ENCODE measurements at places on chromosomes 5 and 9.

GRCh38 chr9:16598316-16598715 lies 272.2 kb downstream of the BNC2 start:
- no peaks in the 10 kb centered on the region for H3K27me3 ChIP-seq
- no peak for DNase-seq
- no peak overlapping the region for H3K27ac ChIP-seq
- H3K4me3 ChIP-seq, result no peak overlapping the region

GRCh38 chr5:669111-669841 lies 23.9 kb downstream of the TPPP start:
- H3K27me3 ChIP-seq, result no peaks in the 10 kb centered on the region
- no peak for DNase-seq
- no peak overlapping the region for H3K27ac ChIP-seq
- H3K36me3 ChIP-seq, result no peaks in the 10 kb centered on the region
- H3K4me1 ChIP-seq, result peaks cover 29% of the 10 kb centered on the region
- H3K4me3 ChIP-seq, result no peak overlapping the region

- no peaks in the 10 kb centered on the region for H3K4me1 ChIP-seq
- H3K27ac ChIP-seq, result no peak overlapping the region
- H3K36me3 ChIP-seq, result peaks cover 8% of the 10 kb centered on the region
- no peak for DNase-seq
- H3K27me3 ChIP-seq, result no peaks in the 10 kb centered on the region
Observed at GRCh38 chr5:169796731-169797130, 159.7 kb downstream of the DOCK2 start.

- no peaks in the 10 kb centered on the region for H3K4me1 ChIP-seq
- no peak overlapping the region for H3K27ac ChIP-seq
- no peaks in the 10 kb centered on the region for H3K36me3 ChIP-seq
- no peak overlapping the region for H3K4me3 ChIP-seq
- no peak for DNase-seq
Observed at GRCh38 chr5:83513491-83513890, 41.9 kb downstream of the VCAN start.

GRCh38 chr9:118693645-118694044 lies 675.6 kb downstream of the BRINP1 start:
- no peak overlapping the region for H3K27ac ChIP-seq
- no peak overlapping the region for H3K4me3 ChIP-seq
- H3K4me1 ChIP-seq, result no peaks in the 10 kb centered on the region

- H3K36me3 ChIP-seq, result no peaks in the 10 kb centered on the region
- no peaks in the 10 kb centered on the region for H3K4me1 ChIP-seq
- no peak overlapping the region for H3K27ac ChIP-seq
- DNase-seq, result no peak
Observed at GRCh38 chr5:16497546-16497945, 31.9 kb upstream of the ZNF622 start.

DNA sequence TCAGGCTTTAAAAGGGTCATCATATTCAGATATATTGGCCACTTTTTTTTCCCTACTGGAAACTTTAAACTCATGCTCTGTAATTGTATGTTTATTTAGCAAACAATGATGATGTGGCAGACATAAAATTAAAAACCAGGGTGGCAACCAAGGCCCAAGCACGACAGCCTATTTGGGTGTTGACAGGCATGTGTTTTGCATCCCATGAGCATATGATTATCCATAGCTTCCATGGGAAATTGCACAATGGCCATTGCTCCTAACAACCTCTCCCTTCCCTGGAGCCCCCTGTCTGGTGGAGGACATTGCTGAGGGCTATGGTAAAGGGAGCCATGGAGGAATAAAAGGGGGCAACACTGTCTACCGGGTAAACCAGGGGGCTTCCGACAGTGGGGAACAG lies 134.7 kb downstream of the GAS1 start:
- no peak overlapping the region for H3K27ac ChIP-seq
- H3K27me3 ChIP-seq, result no peaks in the 10 kb centered on the region
- H3K4me3 ChIP-seq, result no peak overlapping the region
- no peak for DNase-seq
- H3K36me3 ChIP-seq, result no peaks in the 10 kb centered on the region

DNA sequence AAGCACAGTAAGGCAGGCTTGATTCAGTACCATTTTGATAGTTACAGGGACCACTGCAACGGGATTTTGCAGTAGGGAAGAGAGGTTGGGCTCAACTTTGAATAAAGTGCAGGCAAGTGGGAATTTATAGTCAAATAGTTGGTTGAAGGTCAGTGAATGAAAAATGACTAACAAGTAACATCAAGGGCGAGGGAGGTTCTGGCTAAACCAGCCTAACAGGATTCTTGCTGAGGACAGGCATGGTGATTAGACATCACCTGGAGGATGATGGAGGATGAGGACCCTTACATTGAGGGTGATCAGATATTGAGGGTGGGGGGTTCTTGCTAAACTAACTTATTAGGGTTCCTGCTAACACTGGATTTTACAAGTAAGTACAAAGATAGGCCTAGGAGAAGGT lies 66.1 kb upstream of the SMC5 start:
- no peaks in the 10 kb centered on the region for H3K36me3 ChIP-seq
- H3K27ac ChIP-seq, result no peak overlapping the region
- no peaks in the 10 kb centered on the region for H3K4me1 ChIP-seq
